ENCODE measurements at places on chromosomes 6 and 20.

- no peak for DNase-seq
These were observed 118.9 kb downstream of the QKI start for GRCh38 chr6:163533443-163533842.

GRCh38 chr6:163996491-163996890 lies 582.0 kb downstream of the QKI start:
- DNase-seq: no peak

DNA sequence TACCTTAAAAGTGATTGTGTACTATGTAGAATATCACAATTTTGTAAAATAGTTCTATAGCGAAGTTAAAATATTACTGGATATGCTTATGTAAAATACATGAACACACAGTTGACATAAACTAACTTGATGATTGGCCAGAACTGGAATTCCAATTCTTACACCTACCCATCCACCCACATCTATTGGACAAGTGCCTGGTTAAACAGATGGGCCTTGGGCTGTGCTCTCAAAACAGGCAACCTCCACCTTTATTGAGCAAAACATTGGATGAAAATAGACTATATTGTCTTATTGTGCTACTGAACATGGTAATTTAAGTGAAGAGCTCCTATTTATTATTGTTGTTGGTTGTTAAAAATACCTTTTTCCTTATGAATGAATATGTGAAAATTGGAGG lies 154.0 kb upstream of the FLRT3 start:
- no peak for DNase-seq

GRCh38 chr6:83707829-83708545 lies 914 bp downstream of the SNAP91 start:
- DNase-seq: peak; percentile 13

DNA sequence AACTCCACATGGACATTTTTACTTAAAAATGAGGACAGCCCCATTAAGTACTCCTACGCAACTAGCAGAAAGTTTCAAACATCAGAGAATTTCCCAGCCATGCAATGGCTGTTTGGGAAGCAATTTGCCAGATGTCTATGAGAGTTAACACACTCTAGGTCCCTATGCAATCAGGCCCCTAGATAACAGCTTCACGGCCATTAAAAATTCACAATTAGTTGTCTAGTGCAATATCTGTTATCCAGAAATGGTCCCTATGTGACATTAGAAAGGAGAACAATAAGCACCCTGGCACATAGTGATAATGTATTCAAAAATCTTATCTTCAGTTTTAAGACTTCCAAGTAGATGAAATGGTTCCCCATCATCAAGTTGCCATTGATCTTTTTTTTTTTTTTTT lies 174.3 kb upstream of the NRSN1 start:
- DNase-seq: no peak

DNA sequence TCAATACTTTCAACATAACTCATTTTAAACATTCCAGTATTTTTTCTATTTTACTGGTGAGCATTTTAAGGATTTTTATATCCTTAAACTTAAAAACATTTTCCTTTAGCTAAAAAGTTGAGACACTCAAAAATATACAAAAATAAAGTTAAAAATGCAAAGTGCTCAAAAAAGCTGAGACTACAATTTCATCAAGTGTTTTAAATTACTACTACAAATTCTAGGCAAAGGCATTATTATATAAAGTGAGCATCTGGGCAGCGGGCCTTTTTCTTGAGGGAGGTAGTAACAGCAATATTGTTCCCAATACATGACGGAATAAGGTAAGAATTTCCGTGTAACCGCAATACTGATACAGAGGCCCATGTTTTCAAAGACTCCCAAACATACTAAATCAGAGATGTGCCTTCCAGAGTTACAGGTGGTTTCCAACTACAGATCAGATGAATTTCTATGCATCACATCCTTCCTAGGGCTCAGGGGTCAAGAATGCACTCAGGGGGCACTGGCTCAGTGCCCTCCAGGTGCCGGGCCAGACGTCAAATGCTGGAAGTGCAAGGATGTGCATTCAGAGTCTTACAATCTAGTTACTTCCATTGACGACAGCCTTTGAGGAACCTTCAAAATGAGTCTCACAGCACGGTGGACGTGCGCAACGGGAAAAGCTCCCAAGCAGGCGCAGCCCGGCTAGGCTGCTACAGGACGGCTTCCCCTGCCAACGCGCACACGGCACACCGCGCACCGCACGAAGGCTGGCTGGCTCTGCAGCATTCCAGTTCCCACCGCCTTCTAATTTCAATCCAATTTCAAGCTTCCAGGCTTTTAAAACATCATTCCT lies 1.7 kb downstream of the PHF10 start:
- no peak for DNase-seq

DNA sequence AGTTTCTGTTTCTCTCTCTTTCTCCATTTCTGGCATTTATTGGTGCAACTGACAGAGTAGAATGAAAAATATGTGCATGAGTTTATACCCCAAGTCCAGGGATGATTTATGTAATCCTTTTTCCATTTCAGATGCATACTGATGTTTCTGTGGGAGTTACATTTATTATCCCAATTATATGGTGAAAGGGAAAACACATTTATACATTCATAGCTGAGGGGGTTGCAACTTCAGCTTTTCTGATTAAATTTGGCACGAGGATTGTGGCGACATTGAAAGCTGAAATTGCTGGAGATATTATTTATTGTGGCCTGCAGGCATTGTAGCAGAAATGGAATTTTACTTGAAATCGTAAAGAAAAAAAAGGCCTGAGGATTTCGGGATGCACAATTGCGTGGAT lies 31.5 kb upstream of the FNDC1 start:
- DNase-seq: no peak

DNA sequence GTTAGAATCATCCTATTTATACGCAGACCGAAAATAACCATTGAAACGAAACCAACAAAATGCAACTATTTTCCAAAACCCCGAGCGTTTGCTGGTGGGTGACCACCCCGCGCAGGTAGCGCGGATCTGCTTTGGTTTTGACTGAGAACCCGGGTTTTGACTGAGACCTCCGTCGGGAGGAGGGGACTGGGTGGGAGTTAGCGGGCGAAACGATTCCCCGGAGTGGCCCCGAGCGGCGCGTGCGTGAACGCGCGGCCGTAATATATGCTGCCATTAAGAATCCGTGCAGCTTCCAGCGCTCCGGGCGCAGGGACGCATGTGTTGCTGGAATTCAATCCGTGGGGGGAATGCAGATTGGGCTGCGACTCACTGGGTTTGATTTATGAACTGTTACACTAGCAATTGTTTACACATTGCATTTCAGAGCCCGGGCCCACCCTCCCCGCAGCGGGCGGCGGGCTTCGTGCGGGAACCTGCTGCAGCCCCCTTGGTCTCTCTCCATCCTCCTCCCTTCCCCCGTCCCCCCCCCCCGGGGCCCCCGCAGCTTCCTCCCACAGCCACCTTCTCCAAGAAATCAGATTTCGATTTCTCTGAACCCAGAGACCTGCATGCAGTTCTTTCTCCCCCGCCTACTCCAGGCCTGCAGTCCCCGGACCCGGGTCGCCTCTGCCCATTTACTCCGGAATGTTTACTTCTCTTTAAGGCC lies 9.9 kb downstream of the NRN1 start:
- no peak for DNase-seq

GRCh38 chr20:31713312-31714273 lies 9.1 kb downstream of the BCL2L1 start:
- DNase-seq: no peak

GRCh38 chr6:134814076-134814695 lies 135.7 kb downstream of the ALDH8A1 start:
- no peak for DNase-seq

- DNase-seq: no peak
These were observed 51.0 kb downstream of the ABHD12 start for GRCh38 chr20:25339608-25340007.

- DNase-seq: no peak
These were observed 710.4 kb downstream of the EPHA7 start for GRCh38 chr6:92708945-92709344.

- no peak for DNase-seq
These were observed 112.4 kb upstream of the ARG1 start for GRCh38 chr6:131460614-131461000.

GRCh38 chr6:68635412-68635705 lies 277 bp downstream of the ADGRB3 start:
- DNase-seq: no peak

- no peak for DNase-seq
These were observed 705.6 kb downstream of the UTRN start for GRCh38 chr6:144990784-144991183.

- no peak for DNase-seq
These were observed 34.2 kb downstream of the CEP162 start for GRCh38 chr6:84193114-84193708.

DNA sequence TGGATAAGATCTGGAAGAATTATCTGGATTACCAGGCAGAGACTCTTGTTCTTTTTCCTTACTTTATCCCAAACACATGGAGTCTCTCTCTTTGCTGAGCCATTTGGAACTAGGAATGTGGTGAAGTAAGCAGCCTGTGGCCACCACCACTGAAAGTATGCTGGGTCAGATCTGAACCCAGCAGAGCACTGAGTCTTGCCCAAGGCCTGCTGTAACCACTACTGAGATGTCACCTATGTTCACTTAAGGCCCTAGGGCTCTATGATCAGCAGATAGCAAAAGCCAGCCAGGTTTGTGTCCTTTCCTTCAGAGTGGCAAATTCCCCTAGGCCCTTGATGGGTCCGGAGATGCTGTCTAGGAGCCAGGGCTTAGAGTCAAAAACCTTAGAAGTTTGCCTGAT lies 103.3 kb upstream of the PLN start:
- no peak for DNase-seq

GRCh38 chr20:19433371-19434350 lies 221.2 kb downstream of the SLC24A3 start:
- DNase-seq: no peak

- no peak for DNase-seq
These were observed 55.8 kb upstream of the HIVEP2 start for GRCh38 chr6:143000811-143001210.

- no peak for DNase-seq
These were observed 58.3 kb upstream of the IYD start for GRCh38 chr6:150310539-150310938.

DNA sequence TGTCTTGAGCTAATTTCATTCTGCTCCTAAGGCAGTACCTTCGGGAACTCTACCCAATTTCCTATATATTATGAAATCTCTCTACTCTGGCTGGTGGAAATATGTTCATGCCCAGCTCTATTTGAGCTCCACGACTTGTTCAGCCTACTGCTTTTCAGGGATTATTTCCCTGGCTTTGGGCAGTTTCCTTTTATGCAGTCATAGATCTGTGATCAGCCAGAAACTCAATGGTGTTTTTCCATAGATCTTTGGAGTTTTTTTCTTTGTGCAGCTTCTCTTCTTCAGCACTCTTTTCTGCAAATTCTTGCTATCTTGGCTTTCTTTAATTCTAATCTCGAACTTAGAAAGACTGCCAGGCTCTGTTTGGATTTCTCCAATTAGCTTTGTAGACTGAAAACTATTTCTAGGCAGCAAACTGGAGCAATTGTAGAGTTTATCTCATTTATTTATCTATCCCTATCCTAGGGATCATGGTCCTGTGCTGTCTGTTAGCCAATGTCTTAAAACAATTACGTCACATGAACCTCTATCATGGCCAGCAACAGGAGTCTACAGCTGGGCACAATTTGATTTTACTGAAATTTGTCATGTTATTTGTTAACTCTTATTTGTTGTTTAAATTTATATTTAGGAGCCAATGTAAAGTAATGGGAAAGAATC lies 328.4 kb downstream of the BCKDHB start:
- no peak for DNase-seq

DNA sequence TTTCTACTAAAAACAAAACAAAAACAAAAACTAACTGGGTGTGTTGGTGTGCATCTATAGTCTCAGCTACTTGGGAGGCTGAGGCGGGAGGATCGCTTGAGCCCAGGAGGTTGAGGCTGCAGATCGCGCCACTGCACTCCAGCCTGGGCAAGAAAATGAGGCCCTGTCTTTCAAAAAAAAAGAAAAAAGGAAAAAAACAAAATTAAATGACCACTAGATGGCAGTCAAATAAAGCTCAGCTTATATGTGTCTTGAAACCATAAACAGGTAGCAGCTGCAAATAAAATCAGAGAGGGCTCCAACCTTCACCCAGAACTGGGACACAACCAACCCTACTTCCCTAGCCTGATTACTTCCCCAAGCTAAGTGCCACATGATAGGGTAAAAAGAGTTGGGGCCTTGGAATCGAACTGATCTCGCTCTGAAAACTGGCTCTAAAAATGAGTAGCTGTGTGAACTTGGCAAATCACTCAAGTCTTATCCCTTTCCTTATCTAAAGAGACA lies 67.1 kb upstream of the ADGRF4 start:
- DNase-seq: no peak

GRCh38 chr6:19472153-19472552 lies 365.0 kb upstream of the ID4 start:
- no peak for DNase-seq

DNA sequence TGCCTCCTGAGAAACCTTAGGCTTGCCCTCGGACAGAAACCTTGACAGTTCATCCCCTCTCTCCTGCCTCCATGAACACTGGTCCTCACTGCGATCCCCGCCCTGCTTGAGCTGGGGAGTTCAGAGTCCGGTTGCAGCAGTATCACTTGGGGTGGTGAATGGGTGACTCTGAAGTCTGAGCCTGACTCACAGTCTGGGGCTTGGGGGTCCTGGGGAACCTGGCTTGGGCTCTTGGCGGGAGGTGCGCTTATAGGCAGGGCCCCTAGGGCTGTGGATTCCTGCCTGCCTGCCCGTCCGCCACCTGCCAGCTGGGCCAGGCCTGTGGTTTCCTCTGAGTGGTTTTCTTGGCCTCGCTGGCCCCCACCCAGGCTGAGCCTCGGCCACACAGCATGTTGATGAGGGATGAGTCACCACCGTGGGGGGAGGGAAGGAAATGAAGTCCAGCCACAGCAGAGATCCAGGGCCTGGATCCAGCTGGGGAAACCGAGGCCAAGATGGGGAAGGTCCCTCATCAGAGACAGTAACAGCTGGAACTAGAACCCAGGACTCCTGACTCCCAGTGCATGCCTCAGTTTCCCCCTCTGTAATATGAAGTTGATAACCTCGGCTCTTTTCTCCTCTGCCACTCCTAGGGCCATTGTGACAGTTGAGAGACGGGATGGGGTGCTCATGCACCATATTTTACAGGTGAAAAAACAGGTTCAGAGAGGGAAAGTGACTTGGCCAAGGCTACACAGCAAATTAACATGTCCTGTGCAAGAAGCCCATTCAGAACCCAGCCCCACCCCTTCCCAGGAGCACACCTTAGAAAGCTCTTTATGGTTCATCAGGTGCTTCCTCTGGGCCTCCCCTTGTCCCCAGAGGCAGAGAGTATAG lies 9.2 kb downstream of the FOXS1 start:
- no peak for DNase-seq

DNA sequence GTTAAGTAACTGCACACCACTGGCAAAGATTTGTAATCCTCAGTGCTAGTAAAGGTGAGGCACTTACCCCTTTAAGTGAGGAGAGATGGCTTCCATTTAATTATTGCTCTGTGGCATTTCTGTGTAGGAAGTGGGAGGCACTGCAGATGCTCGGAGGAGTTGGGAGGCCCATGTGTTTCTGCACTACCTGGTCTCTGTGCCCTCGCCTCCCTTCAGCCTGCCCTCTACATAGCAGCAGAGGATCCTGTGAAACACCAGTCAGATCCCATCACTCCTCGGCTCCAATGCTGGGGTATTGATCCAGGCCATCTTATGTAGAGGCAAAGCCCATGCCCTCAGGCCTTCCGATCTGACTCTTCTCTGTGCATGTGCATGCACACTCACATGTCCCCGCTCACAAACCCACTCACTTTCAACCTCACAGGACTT lies 67.0 kb downstream of the SLX4IP start:
- DNase-seq: no peak

GRCh38 chr20:59276938-59277337 lies 23.5 kb upstream of the EDN3 start:
- DNase-seq: no peak

- DNase-seq: no peak
These were observed 36.5 kb upstream of the TFAP2A start for GRCh38 chr6:10451394-10451793.

GRCh38 chr20:19512886-19513677 lies 245.0 kb upstream of the RIN2 start:
- no peak for DNase-seq

All from progenitor cell of endocrine pancreas (in vitro differentiated cells).